Mucosa of gallbladder (tissue), 1 donor: ENCODE measurements at places on chromosomes 3 and 15.

- no peak for DNase-seq
Measured at GRCh38 chr3:53518495-53518981, 24.1 kb downstream of the CACNA1D start.

DNA sequence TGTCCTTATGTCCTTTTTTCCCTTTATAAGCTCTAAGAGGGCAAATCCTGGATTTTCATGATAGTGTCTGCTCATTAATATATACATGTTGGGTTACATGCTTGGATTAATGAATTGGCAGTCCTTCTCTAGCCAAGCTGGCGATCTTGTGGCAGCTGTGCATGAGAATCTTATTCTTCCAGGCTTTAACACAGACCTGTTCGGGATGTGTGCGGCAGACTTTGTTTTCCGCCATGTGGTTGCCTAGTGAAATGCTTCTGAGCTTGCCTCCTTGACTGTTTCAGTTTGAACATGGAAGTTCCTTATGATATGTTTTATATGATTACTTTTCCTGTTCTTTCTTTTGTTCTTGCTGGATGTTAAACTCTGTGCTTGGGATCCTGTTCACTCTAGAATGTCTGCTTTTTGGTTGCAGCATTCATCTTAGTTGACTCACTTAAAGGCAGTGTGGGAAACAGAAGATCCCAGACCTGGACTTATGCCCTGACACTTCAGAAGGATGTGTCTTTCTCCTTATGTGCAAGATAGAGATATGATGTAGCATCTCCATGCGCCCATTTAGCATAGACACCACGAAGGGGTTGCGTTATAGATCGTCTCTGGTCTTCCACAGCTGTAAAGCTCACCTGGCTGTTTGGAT, 7.2 kb downstream of the CHCHD6 start:
- DNase-seq = no peak

DNA sequence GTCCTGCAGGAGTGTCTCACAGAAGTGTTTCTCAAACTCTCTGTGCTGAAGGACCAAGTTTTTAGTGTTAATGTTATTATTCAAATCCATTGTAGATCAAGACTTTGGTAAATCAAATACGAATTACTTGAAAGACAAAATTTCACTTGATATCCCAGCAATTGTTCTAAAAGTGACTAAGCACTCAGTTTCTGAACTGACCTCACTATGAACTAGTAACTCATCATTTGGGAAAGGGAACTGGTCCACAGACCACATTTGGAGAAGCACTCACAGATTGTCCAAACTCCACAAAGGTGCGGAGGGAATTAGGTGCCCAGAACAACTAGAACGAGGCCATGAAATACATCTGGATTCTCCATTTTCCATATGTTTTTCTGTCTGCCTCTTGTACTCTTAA, 25.6 kb downstream of the FAM43A start:
- DNase-seq = no peak

- DNase-seq = no peak
Measured at GRCh38 chr15:78098131-78098755, 5.9 kb downstream of the SH2D7 start.

DNA sequence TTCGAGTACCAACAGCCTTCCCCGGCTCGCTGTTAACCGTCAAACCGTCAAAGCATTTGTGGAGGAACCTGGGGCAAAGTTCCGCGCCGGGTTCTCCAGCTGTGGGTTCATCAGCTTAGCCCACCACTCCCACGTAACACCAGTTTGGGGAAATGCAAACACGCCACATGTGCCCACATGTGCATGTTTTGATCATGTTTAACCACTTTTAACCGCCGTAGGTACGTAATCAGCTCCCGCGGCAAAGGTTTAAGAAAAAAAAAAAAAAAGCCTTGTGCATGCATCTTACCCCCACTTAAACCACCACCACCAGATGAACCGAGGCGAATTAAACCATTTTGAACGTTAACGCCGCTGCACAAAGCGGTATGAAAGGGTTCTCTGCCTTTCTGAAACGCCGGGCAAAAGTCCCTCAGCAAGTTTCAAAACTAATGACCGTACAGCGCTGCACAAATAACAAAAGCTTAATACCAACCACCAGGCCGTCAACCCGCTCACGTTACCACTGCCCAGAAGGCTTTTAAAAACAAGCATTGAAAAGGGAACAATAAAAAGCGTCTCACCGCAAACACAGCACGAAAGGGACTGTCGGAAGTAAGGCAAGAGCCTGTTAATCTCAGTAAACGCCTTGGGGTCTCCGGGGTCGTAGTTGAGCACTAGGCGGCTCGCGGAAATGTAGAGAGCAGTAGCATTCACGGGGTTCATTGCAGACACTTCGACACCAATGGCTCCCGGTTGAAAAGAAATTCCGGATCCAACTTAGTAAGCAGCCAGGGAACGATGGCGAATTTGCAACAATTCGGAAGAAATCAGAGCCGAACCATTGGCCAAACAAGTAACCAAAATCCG, 1.5 kb downstream of the MSL2 start:
- DNase-seq = peak; percentile 40

- no peak for DNase-seq
Measured at GRCh38 chr3:8556473-8556869, 54.8 kb downstream of the LMCD1 start.

DNA sequence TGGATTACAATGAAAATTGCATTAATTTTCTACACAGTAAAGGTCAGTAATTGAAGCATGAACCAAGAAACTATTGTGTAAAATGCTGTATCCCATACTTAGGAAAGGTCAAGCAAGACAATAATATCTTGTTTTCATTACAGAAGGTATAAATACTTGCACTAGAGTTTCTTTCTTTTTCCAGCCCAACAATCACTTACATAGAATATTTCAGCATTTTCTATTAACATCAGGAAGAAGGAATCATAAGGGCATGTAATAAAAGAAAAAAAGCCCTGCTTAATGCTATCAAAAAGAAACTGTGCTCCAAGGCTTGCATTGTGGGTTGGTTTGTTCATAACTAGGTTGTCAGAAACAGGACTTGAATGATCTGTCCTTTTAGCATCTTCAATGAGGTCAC, 215.1 kb downstream of the MCTP2 start:
- no peak for DNase-seq

GRCh38 chr15:81411969-81412633, 38.1 kb upstream of the TMC3 start:
- DNase-seq = no peak

- DNase-seq = no peak
Measured at GRCh38 chr3:56488812-56489600, 20.7 kb upstream of the ERC2 start.

DNA sequence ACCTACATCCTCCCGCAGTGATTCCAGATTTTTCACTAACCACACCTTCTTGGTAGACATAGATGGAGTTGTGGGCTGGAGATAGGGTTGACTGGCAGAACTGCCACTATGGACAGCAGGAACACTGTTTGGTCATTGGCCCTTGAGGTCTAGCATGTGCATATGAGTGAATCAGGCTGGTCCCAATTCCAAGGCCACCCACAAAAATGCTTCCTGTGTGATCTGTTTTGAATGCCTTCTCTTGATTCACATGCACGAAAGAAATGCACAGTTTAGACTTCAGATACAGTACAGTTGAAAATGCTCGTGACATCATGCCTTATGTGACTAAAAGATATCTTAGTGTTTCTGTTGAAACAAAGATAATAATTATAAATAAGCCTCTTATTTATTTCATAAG, 285.8 kb upstream of the SEMA6D start:
- DNase-seq = no peak

DNA sequence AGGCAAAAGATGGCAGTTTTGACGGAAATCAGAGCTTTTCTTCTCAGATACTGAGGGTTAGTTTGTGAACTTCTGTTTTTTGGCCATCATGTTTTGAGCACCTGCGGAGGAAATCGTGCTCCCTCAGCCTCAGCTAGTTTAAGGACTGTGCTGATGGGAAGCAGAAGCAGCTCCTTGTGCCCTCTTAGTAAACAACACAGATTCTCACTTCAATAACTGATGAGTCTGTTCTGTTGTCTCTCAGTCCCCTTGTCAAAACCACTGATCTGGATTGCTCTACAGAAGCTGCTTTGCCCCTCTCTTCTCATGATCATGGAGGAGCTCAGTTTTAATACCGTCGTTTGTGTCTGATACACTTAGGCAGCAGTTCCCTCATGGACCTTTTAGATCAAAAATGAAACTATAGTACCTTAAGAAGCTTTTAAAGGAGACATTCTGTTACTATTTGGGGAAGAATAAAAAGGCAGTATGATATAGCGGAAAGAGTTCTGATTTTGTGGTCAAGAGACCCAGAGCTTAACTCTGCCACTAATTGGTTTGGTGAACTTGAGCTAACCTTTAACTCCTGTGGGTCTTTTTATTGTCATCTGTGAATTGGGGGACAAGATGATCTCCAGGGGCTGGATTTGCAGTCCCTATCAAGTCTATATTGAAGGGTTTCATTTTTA, 152.6 kb downstream of the BBX start:
- DNase-seq = no peak

DNA sequence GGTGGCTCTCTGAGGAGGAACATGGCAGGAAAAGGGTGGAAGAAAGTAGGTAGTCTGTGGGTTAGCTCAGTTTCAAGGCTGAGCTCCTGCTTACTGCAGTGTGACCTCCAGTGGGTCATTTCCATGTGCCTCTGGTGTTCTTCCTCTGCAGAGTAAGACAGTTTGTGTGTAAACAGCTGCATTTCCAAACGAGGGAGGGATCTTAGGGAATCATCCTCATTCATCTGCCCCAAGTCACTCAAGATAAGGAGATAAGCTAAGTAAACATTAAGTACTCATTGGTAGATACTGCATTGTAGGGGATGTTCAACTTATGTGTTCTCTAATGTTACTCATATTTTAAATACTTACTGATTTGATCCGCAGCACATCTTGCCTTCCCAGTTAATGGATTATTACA, 83.6 kb downstream of the CLSTN2 start:
- no peak for DNase-seq

DNA sequence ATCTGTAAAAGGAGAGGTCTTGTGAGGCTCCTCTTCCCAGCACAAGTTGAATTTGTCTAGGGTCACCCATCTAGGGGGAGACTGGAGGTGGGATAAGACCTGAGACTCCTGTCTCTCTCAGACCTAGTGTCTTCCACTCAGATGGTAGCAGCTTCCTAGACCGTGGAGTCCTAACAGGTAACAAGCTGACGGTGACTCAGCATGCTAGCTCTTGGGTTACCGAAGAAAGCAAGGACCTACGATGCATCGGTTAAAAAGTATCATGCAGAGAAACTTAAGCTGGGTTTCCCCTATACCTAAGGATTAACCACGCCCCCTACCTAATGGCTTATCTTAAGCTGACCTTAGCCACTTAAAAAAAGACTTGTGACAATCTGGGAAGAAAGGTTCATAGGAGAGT, 7.6 kb downstream of the LRRN1 start:
- no peak for DNase-seq

- no peak for DNase-seq
Measured at GRCh38 chr3:190338717-190339116, 16.5 kb upstream of the CLDN1 start.

DNA sequence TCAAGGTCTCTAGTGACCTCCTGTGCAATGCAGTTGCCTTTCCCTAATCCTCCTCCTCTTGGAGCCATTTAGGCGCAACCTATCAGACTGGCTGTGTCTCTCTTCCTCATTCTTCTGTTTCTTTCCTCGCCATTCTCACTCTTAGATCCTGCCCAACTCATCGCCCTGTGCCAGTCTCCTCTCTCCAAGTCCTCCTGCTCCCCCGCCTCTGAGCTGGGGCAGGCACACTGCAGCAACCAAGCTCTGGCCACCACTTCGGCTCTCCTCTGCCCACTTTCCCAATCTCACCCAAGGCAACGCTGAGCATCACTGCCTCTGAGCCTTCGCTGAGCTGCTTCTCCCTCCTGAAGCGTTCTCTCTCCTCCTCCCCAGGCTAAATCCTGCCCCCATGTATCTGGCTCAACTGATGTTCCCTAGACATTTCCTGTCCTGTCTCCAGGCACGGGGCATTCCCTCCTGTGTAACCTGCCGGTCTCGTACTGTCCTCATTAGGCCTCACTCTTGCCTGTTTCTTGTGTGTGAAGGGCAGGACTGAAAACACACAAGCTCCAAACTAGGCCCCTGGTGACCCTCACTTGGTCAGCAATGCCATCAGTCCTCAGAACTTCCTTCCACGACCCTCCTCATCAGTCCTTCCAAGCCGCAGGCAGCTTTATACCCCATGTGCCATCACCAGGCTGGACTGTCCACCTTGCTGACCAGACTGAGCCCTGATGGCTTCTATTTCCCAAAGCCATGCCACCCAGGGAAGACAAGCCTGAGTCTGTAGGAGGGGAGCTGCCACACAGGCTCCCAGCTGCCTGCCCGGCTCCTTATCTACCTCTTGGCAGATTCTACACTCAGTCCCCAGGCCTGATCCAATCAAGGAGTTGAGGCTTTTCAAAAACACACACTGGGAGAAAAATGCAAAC, 85.6 kb downstream of the SEC22A start:
- no peak for DNase-seq

DNA sequence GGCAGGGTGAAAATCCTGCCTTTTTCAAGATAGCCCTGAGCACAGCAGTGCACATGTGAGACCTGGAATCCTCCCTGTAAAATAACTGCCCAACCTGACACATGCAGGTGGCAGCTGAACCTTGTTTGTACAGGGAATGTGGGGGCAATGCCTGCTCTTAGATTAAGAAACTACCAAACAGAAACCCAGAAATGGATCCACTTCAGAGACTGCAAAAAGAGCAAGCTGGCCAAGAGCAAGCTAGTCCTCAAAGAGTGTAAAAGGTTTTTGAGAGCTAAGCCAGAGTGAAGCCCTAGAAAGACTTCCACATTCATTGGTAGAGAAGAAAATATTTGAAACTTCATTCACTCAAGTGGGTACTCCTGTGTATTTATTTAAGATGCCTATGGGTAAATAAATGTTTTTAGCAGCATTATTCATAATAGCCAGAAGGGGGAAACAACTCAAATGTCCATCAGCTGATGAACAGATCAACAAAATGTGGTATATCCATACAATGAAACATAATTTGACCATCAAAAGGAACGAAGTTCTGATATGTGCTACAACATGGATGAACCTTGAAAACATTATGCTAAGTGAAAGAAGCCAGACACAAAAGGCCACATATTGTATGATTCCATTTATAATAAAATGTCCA, 96.0 kb upstream of the TSC22D2 start:
- DNase-seq = no peak
